ENCODE measurements at places on chromosomes 11 and 22.
A peak's percentile ranks its signal among the peaks of the same experiment; 100 is the strongest.

- no peak for DNase-seq
These were observed 1.4 kb upstream of the CELSR1 start for GRCh38 chr22:46538814-46539160.

DNA sequence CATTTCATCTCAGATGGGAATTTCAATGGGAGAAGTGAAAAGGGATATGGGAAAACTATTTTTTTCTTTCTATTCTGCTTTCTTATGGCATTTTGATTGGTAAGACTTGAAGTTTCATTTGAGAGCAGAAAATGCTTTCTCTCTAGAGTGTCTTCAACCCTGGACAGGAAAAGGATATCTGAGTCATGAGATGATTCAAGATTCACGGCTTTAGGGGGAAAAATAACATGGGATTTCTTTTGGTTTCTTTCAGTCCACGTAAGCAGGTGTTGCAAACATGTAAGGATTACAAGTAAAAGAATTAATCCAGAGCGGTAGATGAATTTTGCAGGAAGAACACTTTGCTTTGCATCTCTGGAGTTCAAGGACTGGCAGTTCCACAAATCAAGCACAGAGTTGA lies 1001.0 kb upstream of the TENM4 start:
- no peak for DNase-seq

GRCh38 chr11:26335903-26336302 lies 4.0 kb downstream of the ANO3 start:
- no peak for DNase-seq

GRCh38 chr11:44094260-44094868 lies 1.1 kb upstream of the EXT2 start:
- DNase-seq, result peak; percentile 78

- DNase-seq, result no peak
These were observed 18.5 kb downstream of the CLDN5 start for GRCh38 chr22:19505735-19506126.

GRCh38 chr11:64768300-64768694 lies 8.5 kb upstream of the PYGM start:
- DNase-seq, result no peak

DNA sequence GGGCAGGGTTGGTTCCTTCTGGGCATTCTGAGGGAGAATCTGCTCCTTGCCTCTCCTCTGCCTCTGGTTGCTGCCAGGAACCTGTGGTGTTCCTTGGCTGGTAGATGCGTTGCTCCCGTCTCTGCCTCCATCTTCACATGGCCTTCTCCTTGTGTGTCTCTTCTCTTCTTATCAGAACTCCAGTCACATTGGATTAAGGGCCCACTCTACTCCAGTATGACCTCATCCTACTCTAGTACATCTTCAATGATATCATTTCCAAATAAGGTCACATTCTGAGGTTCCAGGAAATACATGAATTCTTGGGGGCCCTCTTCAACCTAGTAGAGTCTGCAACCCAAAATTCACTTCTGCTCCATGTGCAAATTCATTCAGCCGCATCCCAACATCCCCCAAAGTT lies 33.3 kb downstream of the HTR3B start:
- DNase-seq, result no peak

DNA sequence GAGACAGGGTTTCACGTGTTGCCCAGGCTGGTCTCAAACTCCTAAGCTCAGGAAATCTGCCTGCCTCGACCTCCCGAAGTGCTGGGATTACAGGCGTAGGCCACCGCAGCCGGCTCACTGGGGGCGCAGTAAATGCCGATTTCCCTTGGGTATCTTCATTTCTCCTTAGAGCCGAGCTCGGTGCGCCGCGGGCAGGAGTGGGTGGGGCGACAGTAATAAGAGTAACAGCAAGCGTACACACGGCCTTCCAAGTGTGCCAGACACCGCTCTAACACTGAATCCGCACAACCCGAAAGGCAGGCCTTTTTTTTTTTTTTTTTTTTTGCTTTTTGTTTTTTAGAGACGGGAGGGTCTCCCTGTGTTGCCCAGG lies 500 bp upstream of the ADSL start:
- DNase-seq, result peak; percentile 62

GRCh38 chr11:117862019-117862725 lies 14.3 kb downstream of the FXYD6 start:
- no peak for DNase-seq

- DNase-seq, result no peak
These were observed 327.4 kb downstream of the BUD13 start for GRCh38 chr11:116445108-116446047.

DNA sequence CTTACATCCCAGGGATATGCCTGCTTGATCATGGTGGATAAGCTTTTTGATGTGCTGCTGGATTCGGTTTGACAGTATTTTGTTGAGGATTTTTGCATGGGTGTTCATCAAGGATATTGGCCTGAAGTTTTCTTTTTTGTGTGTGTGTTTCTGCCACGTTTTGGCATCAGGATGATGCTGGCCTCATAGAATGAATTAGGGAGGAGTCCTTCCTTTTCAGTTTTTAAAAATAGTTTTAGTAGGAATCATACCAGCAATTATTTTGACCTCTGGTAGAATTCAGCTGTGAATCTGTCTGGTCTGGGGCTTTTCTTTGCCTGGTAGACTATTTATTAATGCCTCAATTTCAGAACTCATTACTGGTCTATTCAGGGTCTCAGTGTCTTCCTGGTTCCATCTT lies 362.4 kb downstream of the JRKL start:
- no peak for DNase-seq

- DNase-seq, result no peak
These were observed 33.3 kb upstream of the CACNG2 start for GRCh38 chr22:36736701-36737320.

DNA sequence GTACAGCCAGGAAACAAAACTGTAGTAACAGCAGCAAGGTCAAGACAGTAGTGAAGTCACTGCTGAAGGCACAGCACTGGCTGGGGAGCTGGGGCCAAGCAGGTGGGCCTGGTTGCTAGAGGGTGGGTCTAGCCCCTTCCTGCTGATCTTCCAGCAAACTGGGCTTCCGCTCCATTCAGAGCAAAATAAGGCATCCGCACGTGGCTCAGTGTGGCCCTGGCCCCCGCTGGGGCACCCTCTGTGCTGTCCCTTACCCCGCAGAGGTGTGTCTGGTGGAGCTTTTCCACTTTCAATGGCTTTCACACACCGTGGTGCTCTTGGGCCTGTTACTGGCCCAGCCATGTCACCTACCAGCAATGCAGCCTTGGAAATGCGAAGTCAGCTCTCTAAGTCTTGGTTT lies 162.4 kb upstream of the B3GAT1 start:
- no peak for DNase-seq

DNA sequence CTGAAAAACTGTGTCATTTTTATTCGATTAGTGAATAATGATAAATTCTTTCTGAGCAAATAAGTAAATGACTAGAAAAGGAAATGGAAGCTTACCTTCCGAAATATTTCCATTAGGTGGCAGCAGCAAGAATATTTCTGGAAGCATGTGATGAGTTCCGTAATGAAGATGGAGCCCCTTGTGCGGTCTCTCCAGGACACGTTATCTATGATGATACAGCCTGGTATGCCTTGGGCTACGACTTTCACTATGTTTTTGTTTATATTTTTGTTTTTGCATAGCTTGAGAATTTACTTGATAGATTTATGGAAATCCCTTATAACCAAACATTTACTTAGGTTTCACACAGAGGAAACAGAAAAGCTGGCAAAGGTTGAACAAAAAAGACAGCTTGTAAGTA lies 25.7 kb downstream of the CASP5 start:
- DNase-seq, result no peak

- DNase-seq, result no peak
These were observed 176.4 kb downstream of the FAM181B start for GRCh38 chr11:82557274-82557673.
